ENCODE measurements at places on chromosomes 5 and 9.

DNA sequence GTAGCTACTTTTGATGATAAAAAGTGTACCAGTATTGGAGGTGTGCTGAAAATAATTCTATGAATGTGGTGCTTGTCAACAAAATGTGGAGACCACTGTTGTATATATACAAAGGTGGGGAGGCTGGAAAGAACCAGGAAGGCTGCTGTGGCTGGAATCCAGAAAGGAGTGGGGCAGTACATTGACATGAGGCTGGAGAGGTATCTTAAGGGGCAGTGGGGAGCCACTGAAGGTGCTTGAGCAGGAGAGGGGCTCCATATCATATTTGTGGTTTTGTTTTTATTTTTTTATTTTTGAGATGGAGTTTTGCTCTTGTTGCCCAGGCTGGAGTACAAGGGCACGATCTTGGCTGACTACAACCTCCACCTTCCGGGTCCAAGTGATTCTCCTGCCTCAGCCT is 87.9 kb upstream of the NEURL1B start:
- DNase-seq: no peak

- no peak for DNase-seq
Observed at GRCh38 chr9:131276891-131277286, 579 bp upstream of the FAM78A start.

GRCh38 chr5:139283252-139284166 is 10.0 kb upstream of the MATR3 start:
- DNase-seq: no peak

DNA sequence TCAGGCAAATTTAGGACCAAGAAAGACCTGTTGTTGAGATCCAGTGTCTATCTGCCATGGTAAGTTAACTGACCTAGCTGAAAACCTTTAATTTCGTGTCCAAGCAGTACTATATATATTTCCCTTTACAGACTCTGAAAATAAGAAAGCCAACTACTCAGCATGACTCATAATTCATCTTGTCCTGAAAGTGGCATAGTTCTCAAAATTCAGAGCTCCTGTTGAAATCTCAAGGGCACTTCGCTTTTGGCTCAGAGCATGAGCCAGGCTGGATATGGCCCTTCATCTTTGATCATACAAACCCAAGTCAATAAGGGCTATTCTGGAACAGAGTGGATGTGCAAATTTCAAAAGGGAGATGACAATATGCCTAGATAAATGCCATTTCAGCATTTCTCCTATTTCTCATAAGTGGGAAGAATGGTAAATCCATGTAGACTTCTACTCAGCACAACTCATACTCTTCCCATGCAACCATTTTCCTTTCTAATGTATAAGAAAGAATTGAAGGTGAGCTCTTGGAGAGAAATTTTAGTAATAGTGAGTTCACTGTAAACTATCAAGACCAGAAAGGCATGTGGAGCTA is 567.9 kb upstream of the DAB2 start:
- DNase-seq: peak; percentile 1

- no peak for DNase-seq
Observed at GRCh38 chr5:35205186-35205585, 25.1 kb downstream of the PRLR start.

GRCh38 chr9:95089257-95090022 is 228.1 kb downstream of the FANCC start:
- no peak for DNase-seq

DNA sequence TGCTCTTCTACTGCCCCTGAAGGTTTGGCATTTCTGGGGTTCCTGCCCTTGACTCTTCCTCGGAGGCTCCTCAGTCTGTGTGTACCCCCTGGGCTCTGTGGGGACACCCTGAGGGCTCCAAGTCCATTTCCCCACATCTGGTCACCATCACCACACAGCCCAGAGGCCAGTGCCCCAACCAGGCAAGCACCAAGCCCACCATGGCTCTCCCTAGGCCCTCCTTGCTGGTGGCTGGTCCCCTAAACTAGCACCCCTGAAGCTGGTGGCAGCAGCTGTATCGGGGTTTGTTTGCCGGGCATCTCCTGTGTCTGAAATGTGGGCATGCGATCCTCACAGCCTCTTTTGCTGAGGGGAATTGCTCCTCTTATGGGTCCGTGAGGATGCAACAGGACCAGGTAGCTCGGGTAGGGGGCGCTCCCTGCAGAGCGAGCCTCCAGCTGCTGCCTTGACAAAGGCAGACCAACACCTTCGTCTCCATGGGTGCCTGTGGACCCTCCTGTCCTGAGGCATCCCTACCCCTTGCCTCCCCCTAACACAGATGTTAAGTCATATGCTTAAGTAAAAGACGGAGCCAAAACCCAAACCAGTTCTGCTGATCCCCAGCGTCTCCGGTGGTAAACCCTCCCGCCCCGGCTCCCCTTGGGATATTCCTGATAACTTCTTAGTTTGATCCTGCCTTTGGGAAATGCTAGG is 138.9 kb upstream of the IRX4 start:
- no peak for DNase-seq

DNA sequence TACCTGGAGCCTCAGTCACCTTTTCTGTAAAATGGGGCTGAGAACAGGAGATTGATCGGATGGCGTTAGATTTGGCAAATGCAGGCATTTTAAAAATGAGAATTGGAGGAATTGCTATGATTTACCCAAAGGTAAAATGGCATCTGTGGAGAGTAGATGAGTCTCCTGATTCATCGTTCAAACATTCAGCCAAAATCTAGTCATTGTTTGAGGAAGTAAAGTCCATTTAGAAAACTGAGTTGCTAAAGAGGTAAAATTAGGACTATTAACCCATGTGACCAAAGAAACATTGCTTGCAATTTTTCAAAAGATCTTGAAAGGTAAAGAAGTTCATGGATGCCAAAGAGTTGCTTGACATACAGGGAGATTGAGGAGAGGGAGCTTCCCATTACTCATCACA is 69.7 kb downstream of the ZNF462 start:
- DNase-seq: no peak

GRCh38 chr5:5050801-5051200 is 89.3 kb upstream of the ADAMTS16 start:
- DNase-seq: no peak

DNA sequence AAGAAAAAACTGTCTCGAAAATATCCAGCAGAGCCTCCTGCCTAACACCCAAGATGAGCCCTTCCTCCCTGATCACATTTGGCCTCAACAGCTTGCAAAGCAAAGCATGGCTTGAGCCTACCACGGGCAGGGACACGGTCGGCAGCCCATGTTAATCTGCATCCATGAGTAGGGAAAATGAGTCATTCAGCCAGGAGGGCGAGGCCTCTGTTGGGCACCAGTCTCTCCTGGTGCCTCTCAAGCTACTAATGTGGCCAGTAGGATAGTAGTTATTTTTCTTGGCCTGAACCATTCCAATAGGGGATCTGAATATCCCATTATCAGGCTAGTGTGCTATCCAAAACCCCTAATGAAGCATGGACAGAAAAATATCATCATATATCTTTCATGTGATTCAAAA is 43.0 kb upstream of the SHB start:
- no peak for DNase-seq

Data from mammary epithelial cell (primary cell).